Aorta (tissue), 5 donors: ENCODE measurements at places on chromosomes 6 and 20. TPM values are rescaled to one million over a fixed set of nuclear protein-coding genes. Genes with fewer than 3 reads are reported as not detected.

Gene PLN
- 232 TPM for total RNA-seq

Gene ADGRF1
- total RNA-seq = not detected

DNA sequence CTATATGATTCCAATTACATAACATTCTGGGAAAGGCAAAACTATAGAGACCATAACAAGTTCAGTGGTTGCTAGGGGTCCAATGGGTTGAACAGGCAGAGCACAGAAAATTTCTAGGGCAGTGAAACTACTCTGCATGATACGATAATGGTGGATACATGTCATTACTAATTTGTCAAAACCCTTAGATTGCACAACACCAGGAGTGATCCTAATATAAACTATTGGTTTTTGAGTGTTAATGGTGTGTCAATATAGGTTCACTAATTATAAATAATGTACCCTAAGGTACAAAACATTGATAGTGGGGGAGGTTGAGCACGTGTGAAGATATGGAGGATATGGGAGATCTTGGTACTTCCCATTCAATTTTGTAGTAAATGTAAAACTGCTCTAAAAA lies 42.4 kb upstream of the PLN start:
- H3K36me3 ChIP-seq = no peaks in the 10 kb centered on the region
- no peak overlapping the region for H3K27ac ChIP-seq
- H3K27me3 ChIP-seq = no peaks in the 10 kb centered on the region
- no peak overlapping the region for H3K4me3 ChIP-seq
- DNase-seq = no peak
- peaks cover 2% of the 10 kb centered on the region for H3K4me1 ChIP-seq

GRCh38 chr20:17448071-17448470 lies 83.1 kb downstream of the BFSP1 start:
- no peak overlapping the region for H3K4me3 ChIP-seq
- no peak overlapping the region for H3K27ac ChIP-seq
- no peak for DNase-seq
- H3K27me3 ChIP-seq = no peaks in the 10 kb centered on the region
- no peaks in the 10 kb centered on the region for H3K4me1 ChIP-seq
- H3K36me3 ChIP-seq = no peaks in the 10 kb centered on the region
